ENCODE measurements at places on chromosomes 4 and X.

DNA sequence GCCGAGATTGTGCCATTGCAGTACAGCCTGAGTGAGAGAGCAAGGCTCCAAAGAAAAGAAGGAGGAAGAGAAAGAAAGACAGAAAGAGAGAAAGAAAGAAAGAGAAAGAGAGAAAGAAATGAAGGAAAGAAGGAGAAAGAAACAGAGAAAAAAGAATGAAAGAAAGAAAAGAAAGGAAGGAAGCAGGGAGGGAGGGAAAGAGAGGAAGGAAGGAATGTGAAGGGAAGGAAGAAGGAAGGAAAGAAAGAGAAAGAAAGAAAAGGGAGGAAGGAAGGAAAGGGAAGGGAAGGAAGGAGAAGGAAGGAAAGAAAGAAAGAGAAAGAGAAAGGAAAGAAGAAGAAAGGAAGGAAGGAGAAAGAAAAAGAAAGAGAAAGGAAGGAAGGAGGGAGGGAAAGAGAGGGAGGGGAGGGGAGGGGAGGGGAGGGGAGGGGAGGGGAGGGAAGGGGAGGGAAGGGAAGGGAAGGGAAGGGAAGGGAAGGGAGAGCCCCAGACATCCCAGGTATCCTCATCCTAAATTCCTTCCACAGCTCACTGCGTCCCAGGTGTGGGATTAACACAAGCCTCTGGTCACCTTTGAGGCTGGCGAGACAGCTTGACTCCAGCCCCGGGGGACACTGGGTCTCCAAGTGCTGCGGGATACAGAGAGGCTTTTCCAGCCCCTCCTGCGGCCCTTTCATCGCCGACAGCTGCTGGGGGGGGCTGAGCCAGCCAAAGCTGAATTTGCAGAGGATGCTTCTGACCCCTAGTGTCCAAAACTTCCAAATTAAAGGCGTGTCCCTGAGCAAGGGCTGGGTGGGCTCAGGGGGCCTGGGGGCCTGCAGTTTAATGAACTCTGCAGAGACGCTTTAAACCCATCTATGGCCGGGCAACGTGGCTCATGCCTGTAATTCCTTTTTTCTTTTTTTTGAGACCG, 24.2 kb upstream of the CSF2RA start:
- H3K27me3 ChIP-seq = no peaks in the 10 kb centered on the region
- H3K27ac ChIP-seq = no peak overlapping the region
- H3K36me3 ChIP-seq = no peaks in the 10 kb centered on the region
- H3K4me3 ChIP-seq = no peak overlapping the region

- H3K27me3 ChIP-seq = no peaks in the 10 kb centered on the region
- H3K4me3 ChIP-seq = no peak overlapping the region
- H3K36me3 ChIP-seq = no peaks in the 10 kb centered on the region
- no peak overlapping the region for H3K27ac ChIP-seq
Measured at GRCh38 chr4:179116581-179116980, 1674.3 kb upstream of the AGA start.

GRCh38 chr4:82213485-82214417, 160.0 kb downstream of the HNRNPD start:
- H3K27me3 ChIP-seq = no peaks in the 10 kb centered on the region
- DNase-seq = no peak
- H3K27ac ChIP-seq = no peak overlapping the region
- no peak overlapping the region for H3K4me3 ChIP-seq

DNA sequence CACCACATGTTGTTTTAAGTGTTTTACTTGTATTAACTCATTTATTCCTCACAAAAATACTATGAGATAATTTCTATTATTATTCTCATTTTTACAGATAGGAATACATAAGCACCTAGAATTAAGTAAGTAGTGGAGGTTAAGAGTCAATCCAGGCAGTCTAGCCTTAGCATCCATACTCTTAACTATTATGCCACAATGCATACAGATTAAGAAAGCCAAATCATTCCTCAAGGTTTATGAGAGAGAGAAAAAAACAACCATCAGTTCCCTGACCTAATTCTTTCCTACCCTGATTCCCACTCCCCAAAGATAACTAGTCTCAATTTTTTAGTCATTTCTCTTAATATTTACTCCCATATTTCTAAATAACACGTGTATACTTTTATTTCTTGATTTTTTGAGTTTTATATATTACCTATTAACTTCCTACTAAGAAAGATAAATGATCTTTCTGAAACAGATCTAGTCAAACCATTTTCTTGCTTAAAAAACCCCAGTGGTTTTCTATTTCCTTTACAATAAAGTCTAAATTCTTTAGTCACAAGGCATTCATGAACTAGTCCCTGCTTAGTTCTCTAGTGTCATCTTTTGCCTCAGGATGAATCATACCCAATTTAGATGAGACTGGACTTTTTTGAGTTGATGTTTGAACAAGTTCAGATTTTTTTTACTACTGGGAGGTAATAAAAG, 16.0 kb downstream of the UBA6 start:
- H3K4me3 ChIP-seq = no peak overlapping the region
- H3K36me3 ChIP-seq = peaks cover 7% of the 10 kb centered on the region
- H3K27me3 ChIP-seq = no peaks in the 10 kb centered on the region

DNA sequence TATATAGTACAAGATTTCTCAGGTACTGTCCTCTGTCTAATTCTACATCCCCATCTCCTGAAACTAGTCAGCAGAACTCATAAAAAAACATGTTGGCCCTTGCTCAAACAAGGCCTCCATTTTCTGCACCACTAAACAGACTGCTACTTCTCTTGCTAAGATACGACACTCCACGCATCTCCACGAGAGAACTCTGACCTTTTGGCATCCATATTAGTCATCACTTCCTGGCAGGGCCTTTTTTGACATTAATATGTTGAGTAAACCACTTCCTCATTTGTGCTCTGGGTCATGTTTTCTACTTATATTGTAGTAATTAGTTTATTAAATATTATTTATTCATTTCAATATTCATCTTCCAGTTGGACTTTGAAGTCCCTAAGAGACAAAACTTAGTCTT, 65.6 kb downstream of the DCAF8L1 start:
- H3K27ac ChIP-seq = no peak overlapping the region
- H3K36me3 ChIP-seq = no peaks in the 10 kb centered on the region
- no peaks in the 10 kb centered on the region for H3K27me3 ChIP-seq
- peak; percentile 38 for DNase-seq
